Activated naive CD4-positive, alpha-beta T cell treated with anti-CD3 and anti-CD28 coated beads, Interleukin-2, amount 10 ng/mL, durations not matched to agents 7 days and 5 days (primary cell): ENCODE measurements at places on chromosomes 1 and 21.

DNA sequence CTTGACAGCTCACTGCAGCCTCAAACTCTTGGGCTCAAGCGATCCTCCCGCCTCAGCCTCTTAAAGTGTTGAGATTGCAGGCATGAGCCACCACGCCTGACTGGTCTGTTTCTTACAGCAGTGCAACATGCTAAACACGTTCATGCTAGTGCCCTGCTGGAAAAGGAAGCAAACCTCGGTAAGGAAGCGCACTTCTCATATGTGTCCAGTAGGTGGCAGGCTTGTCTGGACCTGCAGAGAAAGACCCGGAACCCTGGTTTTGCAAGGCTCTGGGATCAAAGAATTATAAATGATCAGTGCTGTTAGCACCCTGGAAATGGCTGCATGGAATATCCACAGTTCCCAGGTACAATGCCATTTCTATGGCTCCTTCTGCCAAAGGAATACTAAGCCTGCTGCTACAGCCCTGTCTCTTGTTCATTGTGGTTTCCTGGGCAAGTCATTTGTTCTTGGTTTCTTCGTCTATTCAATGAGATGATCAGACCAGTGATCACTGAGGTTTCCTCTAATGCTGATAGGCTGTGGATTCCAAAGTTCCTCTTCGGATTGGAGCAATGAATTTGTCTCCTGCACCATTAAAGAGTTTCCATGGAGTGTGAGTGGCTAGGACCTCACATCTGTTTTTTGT is 15.9 kb downstream of the RNU5D-1 start:
- peak; percentile 77 for DNase-seq

- peak; percentile 24 for DNase-seq
Measured at GRCh38 chr1:6704746-6705145, 3.1 kb upstream of the DNAJC11 start.

- no peak for DNase-seq
Measured at GRCh38 chr1:14804626-14805025, 206.1 kb downstream of the KAZN start.

- no peak for DNase-seq
Measured at GRCh38 chr1:6747674-6748073, 37.6 kb upstream of the CAMTA1 start.

DNA sequence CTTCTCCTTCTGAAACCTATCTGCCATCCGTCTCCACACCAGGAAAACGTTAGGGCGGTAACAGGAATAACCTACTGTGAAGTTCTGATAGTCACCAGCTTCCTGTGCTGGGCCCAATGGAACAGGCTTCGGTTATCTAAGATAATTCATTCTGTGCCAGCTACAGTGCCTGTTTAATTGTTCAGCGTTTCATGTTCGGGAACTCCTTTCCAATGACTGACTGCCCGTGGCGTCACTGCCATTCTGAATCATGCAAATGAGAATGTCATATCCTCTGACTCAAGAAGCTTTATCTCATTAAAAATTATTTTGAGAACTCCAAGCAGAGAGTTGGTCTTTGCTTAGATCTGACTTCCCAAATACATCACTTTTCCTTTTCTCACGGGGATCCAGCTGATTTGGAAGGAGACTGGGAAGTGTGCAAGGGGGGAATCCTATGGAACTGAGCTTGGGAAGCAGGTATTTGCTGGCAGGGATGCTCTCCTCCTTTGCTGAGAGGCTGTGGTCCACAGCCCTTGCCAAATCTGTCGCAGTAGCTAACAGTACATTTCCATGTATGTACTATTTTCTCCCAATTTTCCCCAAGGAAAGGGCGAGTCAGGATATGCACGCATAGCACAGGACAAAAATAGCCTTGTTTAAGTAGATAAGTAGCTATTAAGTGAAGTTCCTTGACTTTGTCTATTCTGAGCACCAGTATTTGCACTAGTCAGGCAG is 358.7 kb downstream of the LTN1 start:
- no peak for DNase-seq

- peak; percentile 31 for DNase-seq
Measured at GRCh38 chr1:241356519-241357365, at the start of gene RGS7. Gene RGS7 (minus strand): TSS chr1:241357205.

DNA sequence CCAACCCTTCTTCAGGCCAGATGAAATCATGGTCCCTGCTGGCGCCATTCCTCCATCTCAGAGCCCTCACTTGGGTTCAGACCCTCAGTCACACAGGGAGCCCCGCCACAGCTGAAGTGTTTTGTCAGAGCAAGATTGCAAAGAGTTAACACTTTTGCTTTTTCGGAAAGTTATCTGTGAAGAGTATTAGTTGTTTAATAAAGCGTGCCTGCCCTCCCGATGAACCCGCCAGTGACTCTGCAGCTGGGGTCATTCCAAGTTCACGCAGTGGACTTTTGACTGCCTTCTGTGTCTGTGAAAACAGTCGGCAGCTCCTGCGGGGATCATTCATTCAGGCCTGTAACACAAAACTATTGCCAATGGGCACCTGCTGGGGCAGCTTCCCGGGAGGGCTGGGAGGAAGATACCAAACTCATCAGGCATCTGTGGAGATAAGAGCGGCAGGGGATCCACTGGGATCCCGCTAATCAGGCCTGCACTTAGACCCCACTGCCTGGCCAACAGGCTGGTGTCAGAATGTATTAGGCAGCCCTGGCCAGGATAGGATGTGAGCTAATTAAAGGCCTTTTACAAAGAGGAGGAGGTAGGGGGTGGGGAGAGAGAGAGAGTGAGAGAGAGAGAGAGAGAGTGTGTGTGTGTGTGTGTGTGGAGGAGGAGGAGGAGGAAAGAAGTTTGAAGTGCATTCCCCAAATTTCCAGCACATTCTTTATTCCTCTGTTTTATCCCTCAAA is 184.5 kb downstream of the DHRS3 start:
- no peak for DNase-seq

- no peak for DNase-seq
Measured at GRCh38 chr21:46347203-46347550, 23.2 kb downstream of the PCNT start.
